ENCODE measurements at places on chromosomes 5 and 9.

DNA sequence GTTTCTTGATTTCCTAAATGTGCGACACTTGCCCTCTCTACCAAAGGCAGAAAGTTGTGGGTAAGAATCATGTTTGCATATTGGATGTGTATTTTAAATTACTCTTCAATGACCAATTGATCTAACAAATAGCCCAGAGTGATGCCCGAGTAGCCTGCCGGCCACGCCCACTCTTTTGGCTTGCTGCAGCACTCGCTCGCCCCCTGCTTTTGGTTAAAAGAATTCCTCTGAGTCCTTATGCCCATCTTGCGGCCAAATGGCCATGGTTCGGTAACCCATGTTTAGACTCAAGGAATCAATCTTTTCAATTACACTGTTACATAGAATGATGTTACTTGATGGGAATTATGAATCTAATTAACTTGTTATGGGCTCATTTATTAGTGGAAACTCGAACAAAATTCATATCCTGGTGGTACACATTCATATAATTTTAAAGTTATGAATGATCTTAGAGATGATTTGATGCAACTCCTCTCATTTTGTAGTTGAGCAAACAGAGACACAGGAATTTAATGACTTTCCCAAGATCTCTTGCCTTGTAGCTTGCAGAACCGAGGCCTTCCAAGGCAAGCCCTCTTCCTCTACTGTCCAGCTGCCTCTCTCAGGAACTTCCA lies 36.5 kb downstream of the PPIC start:
- peak; percentile 51 for DNase-seq

- no peak for DNase-seq
Measured at GRCh38 chr5:157388111-157388710, 71.8 kb upstream of the NIPAL4 start.

GRCh38 chr5:546376-546908 lies 22.2 kb upstream of the SLC9A3 start:
- DNase-seq: no peak

GRCh38 chr5:74296685-74297408 lies 343.7 kb downstream of the ENC1 start:
- DNase-seq: peak; percentile 76

DNA sequence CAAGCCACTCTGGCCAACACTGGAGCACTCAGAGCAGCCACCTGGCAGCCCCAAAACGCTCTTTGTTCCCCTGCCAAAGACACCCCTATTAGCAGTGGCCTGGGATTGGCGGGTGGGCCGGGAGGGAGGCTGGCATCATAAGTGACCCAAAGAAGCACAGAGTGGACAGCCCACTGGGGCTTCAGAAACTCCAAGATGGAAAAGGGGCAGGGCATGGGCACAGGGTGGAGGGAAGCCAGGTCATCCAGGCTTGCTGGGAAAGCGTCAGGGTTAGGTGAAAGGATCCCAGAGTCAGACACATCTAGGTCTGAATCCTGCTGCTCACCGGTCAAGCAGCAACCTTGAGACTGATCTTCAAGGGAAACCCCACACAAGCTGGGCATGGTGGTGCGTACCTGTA lies 14.8 kb downstream of the EEIG1 start:
- DNase-seq: no peak

DNA sequence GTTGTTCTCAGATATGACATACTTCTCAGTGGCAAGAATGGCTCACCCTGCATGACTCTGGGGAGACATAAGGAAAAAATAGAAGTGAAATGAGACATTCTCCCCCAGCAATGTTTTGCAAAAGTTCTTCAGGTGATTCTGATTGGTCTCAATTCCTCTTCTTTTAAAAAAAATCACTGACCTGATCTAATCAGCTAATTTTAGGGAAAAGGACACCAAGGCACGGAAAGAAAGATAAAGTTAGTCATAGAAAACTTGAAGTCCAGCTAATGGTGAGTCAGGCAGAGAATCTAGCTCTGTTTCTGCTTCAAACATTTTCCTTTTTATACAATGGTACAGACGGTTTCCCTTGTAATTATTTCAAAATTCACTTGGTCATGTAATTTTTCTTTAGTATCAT lies 1018.9 kb upstream of the ARRDC3 start:
- peak; percentile 18 for DNase-seq

DNA sequence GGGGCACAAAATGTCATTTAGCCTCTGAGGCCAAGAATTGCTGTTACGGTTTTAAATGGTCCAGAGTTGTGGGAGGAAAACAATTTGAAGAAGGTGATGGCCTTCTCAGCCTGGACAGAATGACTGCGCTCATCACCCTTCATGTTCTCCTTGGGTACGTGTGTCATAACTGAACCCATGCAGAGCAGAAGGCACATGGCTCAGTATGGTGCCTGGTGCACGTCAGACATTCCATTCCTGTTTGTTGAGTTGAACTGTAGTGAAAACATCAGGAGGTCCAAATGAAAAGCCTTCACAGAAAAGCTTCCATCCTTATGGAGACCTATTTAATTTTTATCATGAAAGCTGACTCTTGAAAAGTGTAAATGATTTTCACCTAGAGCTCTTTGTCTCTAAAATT lies 133.2 kb downstream of the CFAP90 start:
- no peak for DNase-seq

GRCh38 chr9:99083051-99083450 lies 21.9 kb upstream of the TGFBR1 start:
- no peak for DNase-seq

DNA sequence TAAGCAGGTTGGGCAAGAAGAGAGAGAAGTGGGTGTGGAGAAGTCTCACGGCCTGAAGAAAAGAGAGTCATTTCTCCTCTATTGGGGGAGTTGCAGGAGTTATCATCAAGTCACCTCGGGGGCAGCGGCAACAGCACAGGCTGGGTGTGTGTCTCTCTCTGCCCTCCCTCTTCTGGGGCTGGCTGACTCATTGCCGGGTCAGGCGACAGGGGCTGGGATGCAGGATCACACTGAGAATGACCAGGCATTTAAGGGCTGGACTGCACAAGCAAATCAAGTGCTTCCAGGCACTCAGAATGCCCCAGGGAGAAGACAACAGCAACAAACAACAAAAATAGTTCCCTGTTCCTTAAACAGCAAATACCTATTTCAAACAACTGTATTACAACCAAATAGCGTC lies 6.3 kb upstream of the EQTN start:
- peak; percentile 6 for DNase-seq

- DNase-seq: no peak
Measured at GRCh38 chr5:158812408-158812807, 287.3 kb downstream of the EBF1 start.

GRCh38 chr5:150565868-150566267 lies 57.9 kb downstream of the NDST1 start:
- DNase-seq: no peak

- DNase-seq: no peak
Measured at GRCh38 chr5:106755066-106755465, 915.7 kb downstream of the EFNA5 start.

- peak; percentile 60 for DNase-seq
Measured at GRCh38 chr9:16105168-16106020, 552.6 kb downstream of the CCDC171 start.

DNA sequence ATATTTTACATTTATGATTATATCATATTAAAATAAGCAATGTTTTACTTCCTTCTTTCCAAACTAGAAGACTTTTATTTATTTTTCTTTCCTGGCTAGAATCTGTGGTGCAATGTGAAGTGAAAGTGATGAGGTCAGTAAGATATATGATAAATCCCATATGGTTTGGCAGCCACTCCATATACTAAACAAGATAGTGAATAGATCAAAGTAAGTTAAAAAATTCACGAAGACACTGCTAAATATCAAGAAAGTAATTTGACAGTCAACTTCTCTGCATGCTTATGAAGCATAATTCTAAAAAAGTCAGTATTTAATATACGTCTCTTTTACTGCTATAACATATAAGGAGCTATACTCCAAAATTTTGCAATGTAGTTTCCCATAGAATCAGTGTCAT lies 972.8 kb downstream of the DTWD2 start:
- DNase-seq: no peak

- DNase-seq: no peak
Measured at GRCh38 chr5:109373932-109374331, 35.8 kb downstream of the PJA2 start.

DNA sequence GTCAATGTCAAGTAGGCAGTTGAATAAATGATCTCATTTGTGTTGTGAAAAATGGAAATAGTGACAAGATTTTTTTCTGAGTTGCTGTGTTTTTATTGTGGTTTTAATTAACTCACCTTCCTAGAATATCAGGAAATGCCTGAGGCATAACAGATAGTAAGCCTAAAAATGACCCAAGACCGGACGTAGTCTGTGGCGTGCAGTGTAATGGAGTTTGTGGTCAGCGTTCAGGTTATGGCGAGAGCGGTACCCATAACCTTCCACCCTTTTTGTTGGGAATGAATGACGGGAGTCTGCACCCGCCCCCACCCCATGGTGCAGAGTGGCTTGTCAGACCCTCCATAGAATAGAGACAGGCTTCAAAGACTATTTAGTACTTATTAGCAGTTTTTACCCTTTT lies 119.3 kb downstream of the GALNT10 start:
- peak; percentile 29 for DNase-seq

DNA sequence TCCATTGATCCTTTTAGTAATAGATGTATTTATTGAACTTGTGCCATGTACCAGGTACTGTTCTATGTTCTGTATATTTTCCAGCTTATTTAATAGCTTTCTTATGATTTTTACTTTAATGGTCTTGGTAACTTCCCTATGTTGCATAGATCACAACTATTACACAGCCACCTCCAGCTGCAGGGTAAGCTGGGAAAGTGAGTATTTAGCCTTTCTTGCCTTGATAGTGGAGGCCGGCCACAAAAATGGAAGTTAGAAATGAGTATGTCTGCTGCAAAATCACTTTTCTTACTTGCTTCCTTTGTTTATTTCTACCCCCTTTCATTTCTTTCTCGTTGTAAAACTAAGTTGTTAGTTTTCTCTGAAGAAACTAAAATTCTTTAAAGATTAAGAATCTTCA lies 43.1 kb upstream of the ANKDD1B start:
- DNase-seq: no peak

GRCh38 chr5:126640866-126641265 lies 40.1 kb downstream of the PHAX start:
- no peak for DNase-seq

All from fibroblast of pulmonary artery (primary cell).